ENCODE measurements at places on chromosomes 7 and 10. TPM values are rescaled to one million over a fixed set of nuclear protein-coding genes. Genes with fewer than 3 reads are reported as not detected.

Gene NUTM2E
- total RNA-seq: not detected

GRCh38 chr10:33352175-33352574 is 17.7 kb upstream of the NRP1 start:
- no peak for DNase-seq

DNA sequence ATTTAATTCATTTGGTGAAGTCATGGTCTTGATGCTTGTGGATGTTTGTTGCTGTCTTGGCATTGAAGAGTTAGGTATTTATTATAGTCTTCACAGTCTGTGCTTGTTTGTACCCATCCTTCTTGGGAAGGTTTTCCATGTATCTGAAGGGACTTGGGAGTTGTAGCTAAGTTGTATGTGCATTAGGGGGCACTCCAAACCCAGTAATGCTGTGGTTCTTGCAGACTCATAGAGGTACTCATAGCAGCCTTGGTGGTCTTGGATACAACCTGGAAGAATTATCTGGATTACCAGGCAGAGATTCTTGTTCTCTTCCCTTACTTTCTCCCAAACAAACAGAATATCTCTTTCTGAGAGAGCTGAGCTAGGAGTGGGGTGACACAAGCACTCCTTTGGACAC is 93.2 kb downstream of the ADCYAP1R1 start:
- no peak for DNase-seq

Gene USP54
- total RNA-seq: 18.2 TPM

DNA sequence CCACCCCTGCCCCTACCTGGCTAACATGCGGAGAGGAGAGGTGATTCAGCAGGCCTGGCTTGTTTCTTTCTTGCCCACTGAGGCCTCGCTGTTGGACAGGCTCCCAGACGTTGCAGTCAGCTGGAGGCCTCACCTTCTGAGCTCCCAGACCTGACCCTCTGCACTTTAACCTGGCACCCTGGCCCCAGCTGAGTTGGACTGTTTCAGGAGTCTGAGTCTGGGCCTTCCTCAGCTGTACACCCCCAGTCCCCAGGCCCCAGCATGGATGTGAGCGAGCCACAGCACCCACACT is 35.0 kb downstream of the UNC5B start:
- no peak for DNase-seq

DNA sequence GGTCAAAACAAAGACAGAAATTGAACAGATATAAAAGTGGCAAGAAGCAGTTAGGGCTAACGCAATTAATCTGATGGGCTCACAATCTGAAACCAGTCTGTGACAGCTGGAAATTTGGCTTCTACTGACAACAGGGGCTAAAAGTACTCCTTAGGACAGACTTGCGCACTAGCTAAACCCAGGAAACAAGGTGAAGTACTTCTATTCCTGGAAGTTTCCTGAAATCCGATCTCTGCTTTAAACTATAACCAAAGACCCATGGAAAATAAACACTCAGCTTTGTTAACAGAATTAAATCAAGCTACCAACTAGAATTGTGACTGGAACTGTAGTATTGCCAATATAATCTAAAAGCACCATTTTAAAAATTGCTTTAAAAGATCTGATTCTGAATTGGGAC is 520.2 kb upstream of the ZWINT start:
- DNase-seq: no peak

GRCh38 chr7:101882595-101883564 is 65.5 kb downstream of the CUX1 start:
- DNase-seq: peak; percentile 65

DNA sequence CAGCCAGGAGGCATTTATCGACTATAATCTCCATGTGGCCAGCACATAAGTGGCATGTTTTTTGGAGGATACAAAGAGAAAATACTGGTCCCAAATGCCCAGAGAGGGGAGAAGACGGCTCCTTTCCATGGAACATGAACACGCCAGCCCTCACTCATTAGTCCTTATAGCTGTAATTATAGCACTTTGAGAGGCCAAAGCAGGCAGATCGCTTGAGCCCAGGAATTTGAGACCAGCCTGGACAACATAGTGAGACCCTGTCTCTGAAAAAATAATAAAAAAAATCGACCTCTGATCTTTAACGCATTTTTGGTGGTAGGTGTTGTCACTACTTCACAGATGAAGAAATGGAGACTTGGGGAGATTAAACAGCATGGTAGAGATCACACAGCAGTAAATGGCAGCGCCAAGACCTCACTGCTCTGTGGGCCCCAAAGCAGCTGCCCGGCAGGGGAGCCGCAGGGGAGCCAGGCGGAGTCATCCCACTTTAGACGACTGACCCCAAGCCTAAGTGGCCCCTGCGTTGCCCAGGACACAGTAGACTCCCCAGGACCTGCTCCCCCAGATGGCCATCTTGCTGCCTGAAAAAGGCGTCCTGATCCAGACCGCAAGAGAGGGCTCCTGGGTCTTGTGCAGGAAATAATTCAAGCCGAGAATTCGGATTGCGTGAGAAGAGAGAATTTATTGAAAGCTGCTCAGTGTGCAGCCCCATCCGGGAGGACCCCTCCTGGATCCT is 21.2 kb upstream of the PRKAG2 start:
- DNase-seq: no peak

DNA sequence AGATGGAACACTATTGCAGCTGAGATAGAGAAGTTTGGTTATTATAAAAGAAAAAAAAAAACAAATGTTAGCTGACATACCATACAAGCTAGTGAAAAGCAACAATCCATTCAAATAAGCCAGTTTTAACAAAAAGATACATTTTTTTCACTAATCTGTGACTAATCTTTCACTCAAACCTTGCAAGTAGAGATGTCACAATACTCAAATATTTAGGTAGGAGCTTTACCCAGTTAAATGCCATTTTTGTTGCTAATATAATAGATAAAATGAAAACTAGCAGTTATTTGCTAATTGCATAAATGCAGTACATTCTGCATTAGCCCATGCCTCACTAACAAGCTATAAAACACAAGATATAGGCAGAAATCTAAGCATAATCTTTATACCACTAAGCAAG is 123.6 kb downstream of the BTAF1 start:
- DNase-seq: no peak

DNA sequence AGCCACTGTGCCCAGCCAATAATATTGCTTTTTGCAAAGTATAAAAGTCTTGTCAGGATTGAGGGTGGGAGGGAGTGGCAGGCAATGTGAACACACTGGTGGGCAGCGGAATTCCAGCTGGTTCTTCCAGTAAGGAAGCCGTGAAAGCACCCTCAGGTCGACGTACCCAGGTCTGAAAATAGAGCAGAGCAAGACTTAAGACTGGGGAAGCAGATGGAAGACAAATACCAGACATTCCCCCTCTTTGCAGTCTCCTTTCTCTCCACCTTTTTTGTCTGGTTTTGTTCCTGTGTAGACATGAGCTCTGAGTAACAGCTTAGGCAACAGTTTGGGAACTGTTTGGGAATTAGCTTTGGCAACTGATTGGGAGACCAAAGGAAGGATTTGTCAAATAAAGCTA is 17.6 kb upstream of the CSTF2T start:
- DNase-seq: no peak

DNA sequence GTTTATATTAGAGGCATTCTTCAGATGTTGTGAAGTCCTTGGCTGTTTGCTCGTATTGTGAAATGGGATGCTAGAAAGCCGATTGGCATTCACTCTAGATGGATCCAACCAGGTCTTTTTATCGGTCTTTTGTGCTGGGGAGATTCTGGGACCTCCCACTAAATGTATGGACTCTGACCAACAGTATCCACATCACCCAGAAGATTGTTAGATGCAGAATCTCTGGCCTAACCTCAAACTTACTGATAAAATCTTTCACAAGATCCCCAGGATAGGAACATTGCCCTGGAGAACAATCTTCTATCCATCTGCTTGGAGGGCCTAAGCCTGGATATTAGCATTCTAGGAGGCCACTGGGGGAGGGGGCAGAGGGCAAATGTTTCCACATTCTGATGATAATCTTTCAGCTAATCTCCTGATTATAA is 160.9 kb downstream of the PLXDC2 start:
- DNase-seq: no peak

GRCh38 chr7:31125171-31125570 is 73.1 kb downstream of the ADCYAP1R1 start:
- DNase-seq: no peak

Gene C10orf62
- 0.32 TPM for total RNA-seq

Gene EEF1AKMT2
- total RNA-seq: 23.2 TPM

- no peak for DNase-seq
Observed at GRCh38 chr10:20492447-20492846, 404.7 kb downstream of the NEBL start.

Gene FGL2
- 23.3 TPM for total RNA-seq

DNA sequence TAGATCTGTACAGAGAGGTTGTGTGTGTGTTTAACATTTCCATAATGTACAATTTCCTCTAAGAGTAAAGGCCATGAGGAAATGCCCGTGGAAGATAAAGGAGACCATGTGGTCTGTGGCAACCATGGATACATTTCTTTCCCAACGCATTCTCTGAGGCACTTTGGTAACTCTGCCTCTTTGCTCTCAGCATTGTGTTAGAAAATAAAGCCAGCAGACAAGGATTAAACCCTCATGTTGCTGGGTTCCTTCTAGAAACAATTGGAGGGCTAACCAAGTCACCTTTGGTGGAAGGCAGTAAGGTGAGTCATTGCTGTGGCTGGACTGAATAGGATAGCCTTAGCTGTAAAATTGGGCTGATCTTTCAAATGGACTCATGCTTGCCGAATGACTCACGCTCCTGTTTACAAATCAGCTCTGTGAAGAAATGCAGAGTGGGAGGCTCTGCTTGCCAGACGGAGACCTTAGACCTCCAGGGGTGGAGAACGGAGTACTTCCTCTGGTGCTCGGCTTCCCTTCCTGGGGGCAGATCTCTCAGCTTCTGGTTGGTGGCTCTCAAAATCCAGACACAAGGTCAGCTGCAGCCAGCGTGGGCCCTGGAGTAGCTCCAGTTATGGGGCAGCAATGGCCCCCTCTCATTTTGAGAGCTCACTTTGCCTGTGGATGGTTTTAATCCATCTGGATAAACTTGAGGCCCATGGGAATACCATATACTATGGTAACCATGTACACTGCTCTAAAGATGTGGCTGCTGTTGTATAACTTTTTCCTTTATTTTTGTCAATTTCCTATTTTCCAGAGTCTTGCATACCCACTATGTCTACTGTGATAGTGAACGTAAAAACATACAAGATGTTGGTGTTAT is 137.3 kb downstream of the TCF7L2 start:
- no peak for DNase-seq

DNA sequence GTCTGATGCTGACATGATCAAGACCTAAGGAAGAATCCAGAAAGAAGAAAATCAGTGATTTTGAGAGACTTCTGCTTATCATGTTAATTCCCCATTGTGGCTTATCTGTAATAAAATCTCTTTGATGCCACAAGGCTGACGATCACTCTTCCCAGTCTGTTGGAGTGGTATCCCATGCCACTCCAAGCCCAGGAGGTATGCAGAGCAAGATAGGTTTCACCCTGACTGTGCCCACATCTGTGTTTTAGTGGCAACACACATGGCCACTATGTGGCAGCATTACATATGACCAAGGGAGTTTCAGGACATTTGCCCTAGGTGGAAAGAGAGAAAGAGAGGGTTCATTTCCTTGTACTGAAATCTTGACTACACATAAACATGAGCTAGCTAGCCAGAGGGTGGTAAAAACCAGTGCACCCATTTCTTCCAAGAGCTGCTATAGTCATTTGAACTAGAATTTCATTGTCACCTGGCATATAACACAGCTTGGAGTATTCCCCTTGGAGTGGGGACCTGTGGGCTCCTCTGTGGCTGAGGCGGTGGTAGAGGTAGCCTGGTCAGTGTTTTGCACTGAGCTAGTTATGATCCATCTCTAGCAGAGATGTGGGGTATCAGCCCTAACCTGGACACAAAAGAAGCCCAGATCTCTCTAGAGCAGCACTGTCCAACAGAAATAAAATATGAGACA is 20.8 kb downstream of the LAMB4 start:
- no peak for DNase-seq

DNA sequence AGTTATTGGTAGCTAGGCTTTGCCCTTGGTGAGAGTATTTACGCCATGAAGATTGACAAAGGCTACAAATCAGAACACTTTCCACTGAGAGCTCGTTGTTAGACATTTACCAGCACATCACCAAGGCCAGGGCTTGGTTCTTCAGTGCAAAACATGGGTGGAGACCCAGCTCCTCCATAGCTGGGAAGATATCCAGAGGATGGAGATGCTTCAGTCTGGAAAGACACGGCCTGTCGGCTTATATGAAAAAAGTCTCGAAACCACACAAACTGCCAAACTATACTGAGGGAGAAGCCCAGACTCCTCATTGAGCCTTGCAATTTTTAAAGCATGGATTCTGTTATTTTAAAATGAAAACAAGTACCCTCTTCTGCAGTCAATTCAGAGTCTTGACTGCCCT is 83.4 kb upstream of the ANLN start:
- no peak for DNase-seq

DNA sequence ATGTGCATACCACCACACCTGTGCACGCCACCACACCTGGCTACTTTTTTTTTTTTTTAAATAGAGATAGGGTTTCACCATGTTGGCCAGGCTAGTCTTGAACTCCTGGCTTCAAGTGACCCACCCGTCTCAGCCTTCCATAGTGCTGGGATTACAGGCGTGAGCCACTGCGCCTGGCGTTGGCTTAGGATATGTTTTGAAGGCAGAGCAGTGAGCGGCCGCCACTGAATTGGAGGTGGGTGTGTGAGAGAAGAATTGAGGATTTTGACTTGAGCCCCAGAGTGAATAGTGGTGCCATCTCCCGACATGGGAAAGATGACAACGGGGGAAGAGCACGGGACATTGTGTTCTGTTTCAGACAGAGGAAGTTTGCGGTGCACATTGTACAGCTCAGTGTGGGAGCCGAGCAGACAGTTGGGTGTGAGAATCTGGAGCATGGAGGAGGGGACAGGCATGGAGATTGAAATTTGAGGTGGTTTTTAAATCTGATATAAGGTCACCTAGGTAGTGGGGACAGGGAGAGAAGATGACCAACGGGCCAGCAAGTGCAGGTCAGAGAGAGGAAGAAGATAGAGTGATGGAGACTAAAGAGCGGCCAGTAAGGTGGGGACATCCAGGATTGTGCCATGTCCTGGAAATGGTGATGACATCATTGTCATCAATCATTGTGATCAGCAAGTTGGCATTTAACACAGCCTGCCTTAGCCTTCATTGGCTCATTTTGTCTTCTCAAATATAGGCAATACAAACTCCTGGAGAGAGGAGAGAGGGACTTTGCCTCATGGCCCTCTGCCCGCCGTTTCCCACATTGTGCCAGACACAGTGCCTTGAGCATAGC is 35.8 kb downstream of the VWA2 start:
- DNase-seq: no peak

Gene FBXL13
- total RNA-seq: 4.2 TPM

- no peak for DNase-seq
Observed at GRCh38 chr10:81875467-81876252, 666 bp downstream of the NRG3 start.

GRCh38 chr7:106523482-106523881 is 137.5 kb downstream of the CCDC71L start:
- no peak for DNase-seq

- no peak for DNase-seq
Observed at GRCh38 chr10:58217612-58218011, 50.1 kb downstream of the IPMK start.

Gene SEMA3D
- total RNA-seq: 7.5 TPM

Gene GLI3
- total RNA-seq: 10.2 TPM

Gene ELAPOR2
- total RNA-seq: 38.1 TPM

Gene HTRA1
- 347 TPM for total RNA-seq

- no peak for DNase-seq
Observed at GRCh38 chr7:155998328-155998691, 186.0 kb upstream of the SHH start.

GRCh38 chr7:134318443-134318842 is 1.7 kb upstream of the SLC35B4 start:
- no peak for DNase-seq

Gene SLC26A3
- total RNA-seq: not detected

- DNase-seq: no peak
Observed at GRCh38 chr7:72335561-72336381, 76.4 kb downstream of the CALN1 start.

Gene TMEM168
- 23.4 TPM for total RNA-seq

Gene UPK3BL2
- 5.7 TPM for total RNA-seq

All from breast epithelium (tissue), 4 donors.